Calu3 (cell line): ENCODE measurements at places on chromosomes 13 and 19. TPM values are rescaled to one million over a fixed set of nuclear protein-coding genes. Genes with fewer than 3 reads are reported as not detected.
A peak's percentile ranks its signal among the peaks of the same experiment; 100 is the strongest.

NLRP4 gene
- total RNA-seq, result not detected in 2 replicates

STARD13 gene
- total RNA-seq, result 8.6 and 11.3 TPM in 2 replicates

- DNase-seq, result peak; percentile 42
Observed at GRCh38 chr13:45847554-45848224, 3.9 kb downstream of the SIAH3 start.

LYL1 gene
- total RNA-seq, result 0.32 TPM in 1 of 2 replicates, not detected in the other

RASL11A gene
- 1.3 and 2.2 TPM in 2 replicates for total RNA-seq

GRCh38 chr19:3441089-3441985, 39.0 kb downstream of the SMIM24 start:
- no peak for DNase-seq

- no peak for DNase-seq
Observed at GRCh38 chr13:104404325-104404724, 1338.1 kb upstream of the SLC10A2 start.
